ENCODE measurements at places on chromosomes 4 and X. TPM values are rescaled to one million over a fixed set of nuclear protein-coding genes. Genes with fewer than 3 reads are reported as not detected.

GRCh38 chr4:101699441-101700124, 90.9 kb upstream of the BANK1 start:
- H3K27ac ChIP-seq: no peak overlapping the region
- H3K36me3 ChIP-seq: no peaks in the 10 kb centered on the region
- no peak for DNase-seq
- no peak overlapping the region for H3K4me3 ChIP-seq
- peaks cover 11% of the 10 kb centered on the region for H3K4me1 ChIP-seq
- no peaks in the 10 kb centered on the region for H3K27me3 ChIP-seq

DNA sequence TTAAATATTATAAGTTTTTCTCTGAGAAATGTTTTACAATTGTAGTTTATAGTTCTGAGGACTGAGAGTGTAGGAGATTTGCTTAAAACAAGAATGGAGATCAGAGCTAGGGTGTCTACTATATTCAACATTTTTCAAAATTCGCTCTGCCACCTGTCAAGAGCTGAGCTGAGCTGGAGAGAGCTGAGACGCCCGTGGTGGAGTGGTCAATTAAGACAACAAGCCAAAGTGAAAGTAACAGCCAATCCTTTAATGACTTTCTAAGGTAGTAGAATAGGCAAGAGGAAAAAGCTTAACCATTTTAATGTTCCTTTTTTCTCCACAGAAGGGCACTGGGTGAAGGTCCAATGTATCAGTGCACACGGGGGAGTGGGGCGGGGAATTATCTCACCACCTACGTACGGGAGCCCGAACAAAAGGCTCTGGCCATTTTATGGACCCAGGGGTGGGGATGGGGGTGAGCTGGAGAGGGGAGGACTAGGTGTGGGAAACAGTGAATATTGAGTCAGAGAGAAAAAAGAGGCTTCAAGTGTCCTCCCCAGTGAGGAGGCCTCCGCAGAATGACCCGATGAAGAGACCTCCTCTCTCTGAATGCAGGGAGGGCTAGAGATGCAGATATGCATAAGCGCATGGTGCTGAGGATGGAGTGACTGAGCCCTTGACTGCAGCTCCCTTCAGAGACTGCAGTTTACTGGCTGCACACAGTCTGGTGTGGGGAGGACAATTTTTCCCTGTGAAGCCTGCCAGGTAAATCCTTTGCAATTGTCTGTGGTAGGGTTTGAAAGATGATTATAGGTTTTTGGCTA, 60.8 kb downstream of the SPCS3 start:
- no peak overlapping the region for H3K4me3 ChIP-seq
- no peaks in the 10 kb centered on the region for H3K36me3 ChIP-seq
- no peak overlapping the region for H3K27ac ChIP-seq
- H3K4me1 ChIP-seq: peaks cover 3% of the 10 kb centered on the region
- no peak for DNase-seq

DNA sequence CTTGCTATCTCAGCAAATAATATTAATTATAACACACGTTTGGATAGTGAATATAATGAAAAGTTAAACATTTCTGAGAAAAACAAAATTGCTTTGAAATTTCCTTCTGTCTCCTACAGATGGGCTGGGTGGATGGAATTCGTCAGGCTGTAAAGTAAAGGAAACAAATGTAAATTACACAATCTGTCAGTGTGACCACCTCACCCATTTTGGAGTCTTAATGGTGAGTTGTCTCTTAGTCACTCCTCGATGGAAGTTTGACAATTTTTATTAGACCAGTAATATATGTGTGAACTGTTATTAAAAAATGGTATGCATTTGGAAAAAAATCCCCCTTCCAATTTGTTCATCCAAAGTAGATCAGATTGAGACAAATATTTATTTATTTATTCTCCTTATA, 92.5 kb upstream of the BRS3 start:
- no peaks in the 10 kb centered on the region for H3K36me3 ChIP-seq
- no peak overlapping the region for H3K4me3 ChIP-seq
- no peaks in the 10 kb centered on the region for H3K27me3 ChIP-seq
- H3K27ac ChIP-seq: no peak overlapping the region
- H3K4me1 ChIP-seq: no peaks in the 10 kb centered on the region

GRCh38 chr4:56112377-56112776, 163.6 kb downstream of the CEP135 start:
- DNase-seq: no peak
- H3K4me3 ChIP-seq: no peak overlapping the region
- peak overlapping the region; percentile 10 for H3K27ac ChIP-seq

PABPC1L2A gene
- total RNA-seq: 0.23 TPM
